Cerebellar cortex (tissue), 1 donor: ENCODE measurements at places on chromosomes 5 and 9.

DNA sequence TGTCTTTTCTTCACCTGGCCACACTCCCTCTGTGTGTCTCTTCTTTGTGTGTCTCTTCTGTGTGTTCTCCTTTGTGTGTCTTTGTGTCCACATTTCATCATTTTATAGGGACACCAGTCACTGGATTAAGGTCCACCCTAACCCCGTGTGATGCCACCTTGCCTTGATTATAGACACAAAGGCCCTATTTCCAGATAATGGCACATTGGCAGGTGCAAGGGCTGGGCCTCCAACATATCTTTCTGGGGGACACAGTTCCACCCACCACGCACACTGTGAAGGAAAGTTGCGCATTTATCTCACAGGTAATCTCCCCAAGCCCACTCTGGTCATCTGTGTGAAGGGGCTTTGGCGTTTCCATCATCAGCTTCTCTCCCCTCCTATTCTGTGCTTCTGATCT lies 334.6 kb upstream of the IRX1 start:
- DNase-seq, result no peak

GRCh38 chr9:97806721-97807120 lies 46.3 kb upstream of the FOXE1 start:
- no peak for DNase-seq

GRCh38 chr9:33099754-33100153 lies 23.3 kb upstream of the SMU1 start:
- no peak for DNase-seq

GRCh38 chr5:88872971-88873370 lies 10.0 kb downstream of the MEF2C start:
- no peak for DNase-seq
